Parietal lobe (tissue), 2 donors: ENCODE measurements at places on chromosomes 5 and 9. TPM values are rescaled to one million over a fixed set of nuclear protein-coding genes. Genes with fewer than 3 reads are reported as not detected.

The OR1J2 gene
- total RNA-seq, result not detected

The IL33 gene
- total RNA-seq, result 12.8 TPM

The WWC1 gene
- 77.0 TPM for total RNA-seq

The CD180 gene
- total RNA-seq, result 0.31 TPM

The SPINK13 gene
- total RNA-seq, result not detected

The SH3TC2 gene
- 1.6 TPM for total RNA-seq

The LPAR1 gene
- total RNA-seq, result 20.7 TPM

The KCNIP1 gene
- total RNA-seq, result 10.3 TPM

The CCDC187 gene
- not detected for total RNA-seq

The LECT2 gene
- total RNA-seq, result not detected

The INSL6 gene
- total RNA-seq, result not detected

The RPS14 gene
- 2,317 TPM for total RNA-seq
